ENCODE measurements at places on chromosomes 3 and 15.
A peak's percentile ranks its signal among the peaks of the same experiment; 100 is the strongest.

- no peak for DNase-seq
These were observed 128.9 kb downstream of the NSMCE3 start for GRCh38 chr15:29140475-29141307.

DNA sequence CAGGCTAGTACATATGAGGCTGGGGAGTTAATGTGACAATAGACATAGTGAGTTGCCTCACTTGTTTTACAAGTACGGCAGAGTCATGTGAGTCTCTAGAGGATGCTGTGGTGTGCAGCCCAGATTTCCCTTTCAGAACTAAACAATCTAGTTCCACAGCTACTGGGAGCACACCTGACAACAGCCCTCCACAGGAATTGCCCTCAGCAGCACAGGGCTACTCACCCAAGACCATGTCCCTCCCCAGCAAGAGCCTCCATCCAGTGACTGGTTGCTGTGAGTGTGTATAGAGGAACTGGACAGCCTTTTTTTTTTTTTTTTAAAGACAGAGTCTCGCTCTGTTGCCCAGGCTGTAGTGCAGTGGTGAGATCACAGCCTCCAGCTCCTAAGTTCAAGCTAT is 40.2 kb upstream of the UBE2E2 start:
- no peak for DNase-seq

DNA sequence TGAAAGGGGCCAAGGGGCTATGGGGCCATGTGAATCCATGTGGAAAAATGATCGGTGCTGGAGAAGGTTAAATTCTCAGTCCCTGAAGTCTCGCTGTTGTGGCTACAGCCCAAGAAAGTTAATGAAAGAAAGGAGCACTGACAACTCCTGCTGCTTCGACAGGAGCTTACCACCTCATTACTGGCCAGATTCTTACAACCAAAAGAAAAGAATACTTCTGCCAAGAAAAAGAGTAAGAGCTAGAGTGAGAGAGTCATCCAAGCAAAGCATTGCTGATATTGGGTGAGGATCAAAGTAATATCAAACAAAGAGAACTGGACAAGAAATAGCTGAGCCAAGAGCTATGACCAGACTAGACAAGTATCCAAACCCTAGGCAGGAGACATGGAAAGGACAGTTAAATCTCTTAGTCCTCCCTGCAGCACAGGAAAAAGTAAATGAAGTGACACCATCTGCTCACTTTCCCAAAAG is 348.4 kb upstream of the PLSCR5 start:
- DNase-seq: no peak

DNA sequence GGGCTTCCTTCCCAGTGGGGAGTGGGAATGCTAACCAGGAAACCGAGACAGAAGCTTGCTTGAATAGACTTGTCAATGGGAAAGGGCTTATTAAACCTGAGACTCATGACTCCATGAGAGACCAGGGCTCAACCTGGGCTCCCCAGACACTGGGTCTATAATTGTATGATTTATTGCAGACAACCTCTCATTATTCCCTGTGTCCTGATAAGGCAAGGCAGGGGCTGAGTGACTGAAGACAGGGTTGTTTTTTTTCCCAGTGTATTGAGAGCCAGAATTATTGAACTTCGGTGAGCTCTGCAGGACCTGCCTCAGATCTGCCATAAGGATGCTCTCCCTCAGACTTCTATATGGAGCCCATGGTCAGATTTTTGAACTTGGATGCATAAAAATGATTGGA is 79.5 kb upstream of the KLHL25 start:
- DNase-seq: no peak

DNA sequence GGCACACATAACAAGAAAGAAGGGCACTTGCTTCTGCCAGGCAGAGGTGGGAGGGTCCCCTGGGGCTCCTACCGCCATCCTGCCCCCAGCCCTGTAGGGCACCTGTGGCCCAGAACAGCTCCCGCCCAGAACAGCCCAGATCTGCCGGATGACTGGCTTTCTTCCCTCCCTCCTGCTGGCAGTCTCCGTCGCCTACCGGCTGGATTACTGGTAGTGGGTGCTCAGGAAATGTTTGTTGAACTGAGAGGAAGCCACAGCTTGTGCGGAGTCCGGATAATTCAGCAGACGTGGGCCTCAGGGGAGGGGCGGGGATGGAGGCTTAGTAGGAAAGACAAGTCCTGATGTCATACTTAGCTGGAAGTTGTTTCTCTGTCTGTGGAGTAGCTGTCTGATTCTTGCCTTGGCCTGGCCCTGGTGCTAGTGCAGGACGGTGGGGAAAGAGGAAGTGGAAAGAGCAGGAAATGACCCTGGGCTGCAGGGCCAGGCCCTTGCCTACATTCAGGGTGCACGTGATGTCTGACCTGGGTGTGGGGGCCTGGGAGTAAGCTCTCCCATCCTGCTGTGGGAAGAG is 6.7 kb downstream of the CCDC9B start:
- no peak for DNase-seq

GRCh38 chr3:134644731-134645514 is 5.9 kb downstream of the KY start:
- peak; percentile 9 for DNase-seq

DNA sequence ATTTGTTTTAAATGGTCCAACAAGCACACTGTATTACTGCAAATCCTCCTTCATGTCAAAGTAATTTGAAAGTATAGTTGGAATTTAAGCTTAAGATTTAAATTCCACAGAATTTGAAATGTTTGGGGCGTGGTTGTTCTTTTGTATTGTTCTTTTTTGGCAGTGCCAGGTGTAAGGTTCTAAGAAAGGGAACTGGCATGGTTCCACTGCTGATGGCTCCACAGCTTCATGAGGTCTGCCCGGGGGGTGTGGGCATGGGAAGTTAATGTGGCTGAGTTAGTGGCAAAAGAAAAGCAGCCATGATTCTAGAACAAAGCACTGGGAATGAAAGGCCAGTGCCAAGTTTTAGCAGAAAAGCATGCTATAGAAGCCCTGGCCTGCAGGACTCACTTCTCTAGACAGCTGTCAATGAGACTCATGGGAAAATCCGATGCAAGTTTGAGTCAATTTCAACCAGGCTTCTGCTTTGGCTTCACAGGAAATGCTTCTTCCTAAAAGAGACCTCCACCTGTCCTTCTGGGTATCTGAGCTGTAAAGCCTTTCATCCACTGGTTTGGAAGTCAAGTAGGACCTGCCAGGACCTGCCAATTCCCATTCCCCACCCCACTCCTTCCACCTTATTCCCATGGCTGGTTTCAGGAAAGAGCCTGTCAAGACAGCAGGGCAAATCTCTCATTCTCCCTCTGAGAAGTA is 18.9 kb downstream of the CDCP1 start:
- DNase-seq: no peak

DNA sequence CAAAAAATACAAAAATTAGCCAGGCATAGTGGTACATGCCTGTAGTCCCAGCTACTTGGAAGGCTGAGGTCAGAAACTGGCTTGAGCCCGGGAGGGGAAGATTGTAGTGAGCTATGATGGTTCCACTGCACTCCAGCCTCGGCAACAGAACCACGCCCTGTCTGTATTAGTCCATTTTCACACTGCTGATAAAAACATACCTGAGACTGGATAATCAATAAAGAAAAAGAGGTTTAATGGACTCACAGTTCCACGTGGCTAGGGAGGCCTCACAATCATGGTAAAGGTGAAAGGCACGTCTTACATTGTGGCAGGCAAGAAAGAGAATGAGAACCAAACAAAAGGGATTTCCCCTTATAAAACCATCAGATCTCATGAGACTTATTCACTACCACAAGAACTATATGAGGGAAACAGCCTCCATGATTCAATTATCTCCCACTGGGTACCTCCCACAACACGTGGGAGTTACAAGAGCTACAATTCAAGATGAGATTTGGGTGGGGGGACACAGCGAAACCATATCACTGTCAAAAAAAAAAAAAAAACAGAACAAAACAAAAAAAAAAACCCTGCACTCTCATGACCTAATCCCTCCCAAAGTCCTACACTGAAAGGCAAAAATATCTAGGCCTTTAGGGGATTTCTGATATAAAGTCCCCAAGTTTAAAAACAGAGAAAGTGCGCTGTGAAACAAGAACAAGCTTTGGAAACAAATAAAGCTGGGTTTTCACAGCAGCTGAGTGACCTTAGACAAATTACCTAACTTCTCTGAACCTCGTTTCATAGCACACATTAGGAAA is 224.7 kb downstream of the IGSF11 start:
- DNase-seq: no peak

DNA sequence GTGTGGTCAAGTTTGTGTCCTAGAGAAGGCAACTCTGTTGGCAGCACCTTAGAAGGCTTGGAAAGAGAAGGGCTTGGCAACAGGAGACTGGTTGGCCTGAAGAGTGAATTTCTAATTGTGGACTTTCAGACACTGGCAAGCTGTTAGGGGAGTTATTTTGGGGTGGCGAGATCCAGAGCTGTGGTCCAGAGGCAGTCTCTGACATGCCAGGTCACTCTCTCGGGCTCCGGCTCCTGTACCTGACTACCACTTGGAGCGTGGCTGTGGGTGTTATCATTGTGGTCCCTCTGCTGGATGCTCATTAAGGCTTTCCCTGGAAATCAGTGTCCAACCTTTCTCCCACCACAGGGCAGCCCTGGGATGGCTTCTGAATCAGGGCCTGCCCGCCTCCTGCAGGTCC is 209.0 kb downstream of the SLCO3A1 start:
- DNase-seq: no peak

DNA sequence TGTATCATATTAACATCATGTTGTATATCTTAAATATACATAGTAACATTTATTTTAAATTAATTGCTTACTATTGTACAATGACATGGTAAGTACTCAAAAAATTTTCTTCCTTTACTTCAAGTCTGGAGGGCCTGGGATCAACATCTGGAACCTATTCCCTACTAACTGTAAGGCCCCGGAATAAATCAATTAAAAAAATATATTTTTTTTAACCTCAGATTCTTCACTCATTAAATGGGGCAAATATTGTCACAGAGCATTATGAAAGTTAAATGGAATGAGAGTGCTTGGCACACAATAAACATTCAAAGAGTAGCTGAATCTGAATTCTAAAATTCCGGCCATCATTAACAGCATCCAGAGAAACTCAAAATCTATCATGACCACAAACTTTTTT is 16.5 kb downstream of the GSK3B start:
- DNase-seq: no peak

GRCh38 chr3:138082085-138082991 is 33.1 kb downstream of the DZIP1L start:
- DNase-seq: peak; percentile 83

DNA sequence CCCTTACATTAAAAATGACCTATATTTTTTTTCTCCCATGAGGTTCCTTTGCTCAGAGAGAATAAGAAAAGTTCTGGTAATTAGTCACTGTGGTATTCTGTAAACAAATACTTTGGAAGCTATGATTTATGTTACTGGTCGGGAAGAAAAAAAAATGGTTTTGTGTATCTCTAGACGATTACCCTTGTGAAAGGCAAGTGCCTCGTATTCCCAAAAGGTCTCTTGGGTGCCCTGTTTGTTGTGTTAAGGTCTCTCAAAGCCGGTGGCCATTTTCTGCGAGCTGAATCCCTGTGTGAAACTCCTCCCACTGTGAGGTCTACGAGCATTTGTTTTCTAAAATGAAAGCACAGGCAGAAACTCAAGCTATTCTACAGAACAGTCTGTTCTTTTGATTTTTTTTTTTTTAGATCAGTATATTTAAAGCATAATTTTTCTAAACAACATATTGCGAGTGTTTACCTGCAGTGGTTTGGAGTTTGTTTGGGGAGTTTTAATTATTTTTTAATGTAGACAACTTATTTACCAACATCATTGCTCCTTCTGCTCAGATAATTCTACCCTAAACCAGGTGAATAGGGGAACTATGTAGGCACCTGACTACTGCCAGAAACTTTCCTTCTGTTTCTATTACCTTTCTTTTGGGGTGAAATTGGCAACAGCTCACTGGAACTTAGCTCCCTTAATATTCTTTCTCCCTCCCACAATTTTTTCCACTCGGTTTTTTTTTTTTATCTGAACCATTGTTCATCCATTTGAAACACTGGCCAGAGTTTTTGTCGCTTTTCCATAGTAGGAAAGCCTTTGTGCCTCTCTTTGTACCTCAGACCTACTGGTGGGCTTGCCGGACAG is 44.0 kb downstream of the ZBTB38 start:
- no peak for DNase-seq

DNA sequence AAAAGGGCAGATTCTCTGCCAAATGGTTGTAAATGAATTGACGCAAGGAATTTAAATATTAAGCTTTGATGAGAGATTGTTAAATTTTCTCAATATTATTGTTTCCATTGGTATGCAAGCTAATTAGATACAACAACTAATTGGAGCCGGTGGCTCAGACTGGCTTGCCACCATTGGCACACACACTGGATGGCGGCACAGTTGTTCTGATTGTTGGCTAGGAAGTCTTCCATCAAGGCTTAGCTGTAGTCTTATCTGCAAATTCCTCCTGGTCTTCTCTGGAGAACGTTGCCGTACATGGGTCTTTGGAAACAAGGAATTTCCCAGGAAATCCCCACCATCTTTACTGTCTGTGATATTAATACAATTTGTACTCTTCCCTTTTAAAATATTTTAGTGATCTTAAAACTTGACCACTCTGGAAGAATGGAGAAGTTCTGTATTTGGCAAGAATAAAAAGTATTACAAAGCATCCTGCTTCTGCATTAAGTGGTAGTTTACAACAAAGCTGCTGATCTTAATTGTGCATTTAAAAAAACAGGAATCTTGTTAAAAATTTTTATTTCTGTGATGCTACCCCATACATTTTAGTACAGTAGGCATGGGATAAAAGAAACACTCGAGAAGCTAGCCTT is 126.5 kb downstream of the UBE2E2 start:
- no peak for DNase-seq

- no peak for DNase-seq
These were observed 296.9 kb downstream of the NTRK3 start for GRCh38 chr15:87959662-87960061.

DNA sequence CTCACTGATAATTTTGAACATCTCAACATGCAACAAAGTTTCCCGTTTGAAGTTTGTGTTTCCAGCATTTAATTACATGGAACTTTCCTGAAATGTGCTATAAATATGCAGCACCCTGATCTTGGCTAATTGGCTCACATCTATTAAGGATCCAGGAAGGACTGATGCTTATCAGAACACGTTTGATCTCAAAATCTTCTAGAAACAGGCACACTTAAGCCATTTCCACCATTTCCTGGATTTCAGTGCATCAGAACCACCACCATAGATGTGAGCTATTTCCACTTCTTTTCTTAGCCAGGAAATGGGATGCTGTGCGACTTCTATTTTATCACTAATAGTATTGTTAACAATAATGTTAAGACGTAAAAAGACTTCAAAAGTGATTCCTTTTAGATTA is 228.9 kb downstream of the FEZF2 start:
- DNase-seq: no peak

DNA sequence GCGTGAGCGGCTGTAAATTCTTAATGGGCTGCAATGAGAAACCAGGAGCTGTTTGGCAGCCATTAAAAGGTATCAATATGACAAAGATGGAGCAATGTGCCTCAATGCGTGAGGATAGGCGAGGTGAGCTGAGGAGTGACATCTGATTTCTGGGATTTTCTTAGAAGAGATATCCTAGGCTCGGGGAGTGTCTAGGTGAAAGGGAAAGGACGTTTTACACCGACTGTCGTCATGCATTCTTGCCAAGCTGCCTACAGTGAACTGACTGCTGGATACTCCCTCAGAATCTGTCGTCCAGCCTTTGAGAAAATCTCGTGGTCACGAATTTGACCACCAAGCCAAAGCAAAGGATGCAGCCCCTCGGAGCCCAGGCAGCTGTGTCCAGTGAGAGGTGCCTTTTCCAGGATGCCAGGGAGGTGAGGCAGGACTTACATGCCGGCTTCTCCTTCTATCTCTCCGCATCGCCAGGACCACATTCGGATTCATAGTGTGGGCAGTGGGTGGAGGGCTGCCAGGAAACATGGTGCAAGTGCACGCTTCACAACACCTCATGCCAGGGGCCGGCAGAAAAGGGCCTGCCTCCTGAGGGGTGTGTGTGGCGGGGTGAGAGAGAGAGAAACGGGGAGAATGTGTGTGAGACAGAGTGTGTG is 80.3 kb upstream of the ABHD17C start:
- no peak for DNase-seq

GRCh38 chr15:74725845-74726773 is 781 bp upstream of the CYP1A1 start:
- DNase-seq: no peak

Measured in HFF-Myc (cell line).